ENCODE measurements at places on chromosomes 7 and 10. TPM values are rescaled to one million over a fixed set of nuclear protein-coding genes. Genes with fewer than 3 reads are reported as not detected.
A peak's percentile ranks its signal among the peaks of the same experiment; 100 is the strongest.

GRCh38 chr7:131943646-131944045 is 387.2 kb upstream of the PODXL start:
- DNase-seq = no peak

DNA sequence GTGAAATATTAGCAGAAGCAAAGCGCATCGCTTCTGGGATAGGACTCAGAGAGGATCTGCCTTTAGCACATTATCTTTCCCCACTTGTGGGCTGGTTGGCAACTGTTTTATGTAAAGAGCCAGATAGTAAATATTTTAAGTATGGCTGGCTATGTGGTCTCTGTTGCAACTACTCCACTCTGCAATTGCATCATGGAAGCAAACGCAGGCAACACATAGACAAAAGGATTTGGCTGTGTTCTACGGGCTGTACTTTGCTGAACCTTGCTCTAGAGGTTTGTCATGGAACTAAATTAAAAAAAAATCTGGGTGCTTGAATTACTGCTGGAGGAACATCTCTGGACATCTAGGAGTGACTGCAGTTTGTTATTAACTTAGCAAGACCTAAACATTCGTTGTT is 307.8 kb upstream of the TPK1 start:
- DNase-seq = no peak

GRCh38 chr10:133275684-133276092 is 980 bp downstream of the ADAM8 start:
- no peak for DNase-seq

GRCh38 chr10:11539191-11539868 is 72.1 kb downstream of the USP6NL start:
- DNase-seq = no peak

DNA sequence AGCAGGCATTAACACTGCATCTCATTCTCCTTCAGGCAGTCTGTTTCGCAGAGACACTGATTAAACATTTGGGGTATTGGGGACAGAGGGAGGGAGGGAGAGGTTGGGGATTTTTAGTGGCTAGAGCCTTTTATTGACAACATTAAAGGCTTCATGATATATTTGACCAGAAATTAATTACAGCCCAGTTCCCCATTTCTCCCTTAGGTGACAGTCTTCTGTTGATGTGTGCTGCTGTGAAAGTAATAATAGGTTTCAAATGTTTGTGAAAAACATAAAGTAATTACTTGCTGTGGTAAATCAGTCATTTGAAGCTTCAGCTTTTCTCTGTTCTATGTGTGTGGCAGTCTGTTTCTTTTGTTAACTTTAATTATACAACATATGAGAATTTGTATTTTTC is 105.3 kb upstream of the LRGUK start:
- DNase-seq = no peak

GRCh38 chr7:68224041-68224741 is 1227.6 kb downstream of the TYW1 start:
- DNase-seq = no peak

GRCh38 chr10:110947061-110947595 is 27.7 kb downstream of the SHOC2 start:
- no peak for DNase-seq

DNA sequence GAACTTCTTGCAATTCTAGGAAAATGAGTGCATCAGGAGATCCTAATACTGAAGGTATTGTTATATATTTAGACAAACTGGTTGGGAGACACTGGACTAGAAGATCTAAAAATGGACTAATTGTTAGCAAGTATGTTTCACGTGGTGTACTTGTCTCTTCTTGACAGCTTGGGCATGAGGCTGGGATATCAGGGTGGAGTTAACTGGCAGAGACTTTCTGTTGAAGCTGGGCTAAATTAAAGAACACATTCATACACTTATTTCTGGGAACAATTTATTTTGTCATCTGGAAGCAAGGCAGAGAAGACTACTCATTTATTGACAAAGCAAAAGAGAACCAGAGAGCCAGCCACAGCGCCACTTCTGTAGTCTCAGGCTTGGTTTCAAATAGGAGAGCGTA is 25.9 kb downstream of the TYW1 start:
- no peak for DNase-seq

DNA sequence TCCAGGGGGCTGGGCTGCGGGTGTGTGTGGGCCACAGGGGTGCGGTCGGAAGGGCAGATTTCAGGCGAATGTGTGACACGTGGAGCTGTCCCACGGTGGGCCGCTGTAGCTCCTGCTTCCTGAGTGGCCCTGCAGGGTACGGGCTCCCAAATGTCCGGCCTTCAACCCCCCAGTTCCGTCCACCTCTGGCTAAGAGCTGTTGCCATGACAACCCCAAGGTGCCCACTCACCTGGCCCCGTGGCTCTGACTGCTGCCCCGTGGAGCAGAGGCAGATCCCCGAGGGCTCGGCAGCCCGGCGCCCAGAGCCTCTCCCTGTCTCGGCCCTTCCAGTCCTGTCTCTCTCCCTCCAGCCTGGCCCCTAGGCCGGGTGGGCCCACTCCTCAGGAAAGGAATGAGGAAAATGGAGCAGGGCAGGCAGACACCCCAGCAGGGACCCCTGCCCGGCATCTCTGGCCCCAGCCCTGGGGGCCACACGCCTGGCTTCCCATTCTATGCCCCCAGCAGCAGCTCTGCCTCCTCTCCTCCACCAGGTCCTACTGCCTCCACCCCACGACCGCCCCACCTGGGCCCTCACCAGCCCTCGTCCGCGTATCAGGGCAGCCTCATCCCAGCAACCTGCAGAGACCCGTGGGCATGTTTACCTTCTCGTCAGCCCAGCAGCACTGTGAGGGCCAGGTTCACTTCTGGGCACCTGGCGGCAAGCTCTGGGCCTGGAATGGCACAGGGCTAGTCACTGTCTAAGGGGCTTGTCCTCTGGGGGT is 215.6 kb downstream of the ELFN1 start:
- DNase-seq = no peak

- no peak for DNase-seq
These were observed 174.5 kb upstream of the HDAC9 start for GRCh38 chr7:18320971-18321567.

- no peak for DNase-seq
These were observed 11.5 kb downstream of the GNAT3 start for GRCh38 chr7:80500325-80500724.

DNA sequence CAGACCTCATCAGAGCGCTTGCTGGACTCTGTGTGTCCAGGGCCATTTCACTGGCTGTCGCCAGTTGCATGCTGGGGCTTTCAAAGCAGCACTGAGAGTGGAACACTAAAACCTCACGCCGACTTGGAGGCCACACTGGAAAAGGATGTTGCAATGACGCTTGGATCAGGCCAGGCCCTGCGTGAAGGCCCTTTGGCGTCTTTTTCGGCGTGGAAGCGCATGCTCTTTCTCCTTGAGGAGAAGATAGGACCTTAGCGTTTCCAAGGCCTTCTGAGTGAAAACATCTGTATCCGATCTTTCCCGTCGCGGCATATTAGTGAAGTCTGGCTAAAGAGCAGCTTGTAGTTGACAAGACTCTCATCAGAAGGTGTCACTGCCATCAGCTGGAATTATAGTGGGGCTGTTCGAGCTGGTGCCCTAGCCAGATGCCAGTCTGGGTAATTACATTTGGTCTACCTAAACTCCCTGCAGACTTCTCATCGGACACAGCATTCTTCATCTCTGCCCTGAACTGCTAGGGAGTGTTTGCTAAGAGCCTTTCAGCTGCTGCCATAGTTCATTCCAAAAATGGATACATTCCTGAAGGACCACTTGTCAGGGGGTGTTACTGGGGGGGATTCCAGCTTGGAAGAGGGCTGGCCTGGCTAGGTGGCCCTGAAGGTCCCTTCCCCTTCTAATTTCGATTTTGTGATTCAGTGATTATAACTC is 167.7 kb upstream of the TCF7L2 start:
- peak; percentile 46 for DNase-seq

DNA sequence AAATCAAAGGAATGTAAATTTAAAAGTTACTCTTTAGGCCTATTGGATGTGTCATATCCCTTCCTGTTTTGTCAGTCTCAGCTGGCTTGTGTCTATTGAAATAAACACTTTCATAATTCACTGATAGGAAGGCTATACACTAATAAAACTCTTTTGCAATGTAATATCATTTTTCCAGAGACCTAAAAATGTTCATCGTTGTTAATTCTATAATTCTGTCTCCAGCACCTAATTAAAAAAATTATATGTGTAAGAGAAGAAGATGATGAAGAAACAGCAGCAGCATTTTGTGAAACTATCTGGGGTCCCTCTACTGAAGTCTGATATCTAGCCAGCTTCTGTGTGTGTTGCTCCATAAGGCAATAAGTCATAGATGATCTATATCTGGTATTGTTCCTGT is 602.7 kb downstream of the ETV1 start:
- DNase-seq = no peak

GRCh38 chr10:27822301-27822700 is 76.7 kb upstream of the MKX start:
- DNase-seq = no peak

GRCh38 chr7:7795203-7795602 is 76.8 kb upstream of the RPA3 start:
- DNase-seq = no peak

GRCh38 chr10:113454341-113455061 is 98.4 kb upstream of the HABP2 start:
- peak; percentile 58 for DNase-seq

- no peak for DNase-seq
These were observed 137.7 kb downstream of the RTKN2 start for GRCh38 chr10:62130948-62131347.

GRCh38 chr7:123367031-123367430 is 167.3 kb upstream of the SLC13A1 start:
- DNase-seq = no peak

DNA sequence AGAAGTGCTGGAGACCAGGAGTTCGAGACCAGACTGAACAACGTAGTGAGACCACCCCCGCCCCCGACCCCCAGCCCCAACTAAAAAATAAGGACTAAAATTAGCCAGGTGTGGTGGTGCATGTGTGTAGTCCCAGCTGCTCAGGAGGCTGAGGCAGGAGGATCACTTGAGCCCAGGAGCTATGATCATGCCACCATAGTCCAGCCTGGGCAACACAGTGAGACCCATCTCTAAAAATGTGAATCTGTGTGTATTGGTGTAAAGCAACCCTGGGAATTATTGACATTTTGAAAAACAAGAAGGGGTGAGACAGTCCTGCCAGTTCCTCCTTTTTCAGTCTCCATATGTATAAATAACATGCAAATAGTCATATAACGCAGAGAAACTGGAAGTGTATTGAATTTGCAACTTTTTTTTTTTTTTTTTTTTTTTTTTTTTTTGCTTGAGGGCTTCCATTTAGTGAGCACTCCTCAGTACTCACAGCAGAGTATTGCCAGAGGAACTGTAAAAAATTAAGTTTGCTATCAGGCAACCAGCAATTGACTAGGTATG is 3.4 kb upstream of the ITGB1 start:
- no peak for DNase-seq

DNA sequence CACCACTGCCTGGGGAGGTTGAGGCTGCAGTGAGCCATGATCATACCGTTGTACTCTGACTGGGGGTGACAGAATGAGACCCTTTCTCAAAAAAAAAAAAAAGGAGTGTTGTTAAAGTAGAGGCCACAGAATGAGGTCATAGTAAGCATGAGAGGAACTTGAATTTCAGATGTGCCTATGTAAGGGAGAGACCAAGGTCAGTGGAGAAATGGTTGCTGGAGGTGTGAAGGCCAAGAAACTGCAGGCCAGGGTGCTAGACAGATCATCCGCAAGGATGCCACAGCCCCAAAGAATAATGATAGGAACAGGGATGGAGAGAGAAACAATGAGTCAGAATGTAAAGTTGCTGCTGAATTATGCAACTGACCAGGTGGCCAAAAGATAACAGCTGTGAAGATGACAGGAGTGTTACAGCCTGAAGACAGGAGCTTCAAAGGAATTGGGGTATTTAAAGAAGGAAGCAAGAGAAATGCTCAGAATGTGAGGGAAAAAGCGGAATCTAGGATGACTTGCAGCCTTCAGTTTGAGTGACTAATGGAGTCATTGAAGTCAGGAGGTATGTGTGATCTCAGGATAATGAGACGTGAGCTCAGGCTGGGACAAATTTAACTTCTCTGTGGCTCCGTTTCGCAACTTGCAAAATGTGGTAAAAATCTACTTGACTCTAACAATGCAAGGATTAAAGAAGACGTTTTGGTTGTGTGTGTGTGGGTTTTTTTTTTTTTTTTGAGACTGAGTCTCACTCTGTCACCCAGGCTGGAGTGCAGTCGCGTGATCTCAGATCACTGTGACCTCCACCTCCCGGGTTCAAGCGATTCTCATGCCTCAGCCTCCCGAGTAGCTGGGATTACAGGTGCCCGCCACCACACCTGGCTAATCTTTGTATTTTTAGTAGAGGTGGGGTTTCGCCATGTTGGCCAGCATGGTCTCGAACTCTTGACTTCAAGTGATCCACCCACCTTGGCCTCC is 22.2 kb downstream of the TYW1B start:
- DNase-seq = no peak

DNA sequence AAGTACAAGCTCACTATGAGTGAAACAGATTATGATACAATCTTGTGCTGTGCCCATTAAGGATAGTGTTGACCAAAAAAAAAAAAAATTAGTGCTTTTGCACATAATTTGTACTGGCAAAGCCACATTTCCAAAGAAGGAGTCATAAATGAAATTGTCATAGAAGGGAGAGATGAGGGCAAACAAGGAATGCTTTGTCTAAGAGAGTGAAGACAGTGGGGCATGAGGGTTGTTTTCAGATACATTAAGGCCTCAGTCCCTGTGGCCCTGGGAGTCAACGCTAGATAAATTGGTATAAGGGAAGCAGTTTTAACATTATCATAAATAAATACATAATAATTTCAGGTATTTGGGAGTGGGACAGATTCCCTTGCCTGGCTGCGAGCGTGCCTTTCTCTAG is 267.5 kb upstream of the PRKCQ start:
- DNase-seq = no peak

DNA sequence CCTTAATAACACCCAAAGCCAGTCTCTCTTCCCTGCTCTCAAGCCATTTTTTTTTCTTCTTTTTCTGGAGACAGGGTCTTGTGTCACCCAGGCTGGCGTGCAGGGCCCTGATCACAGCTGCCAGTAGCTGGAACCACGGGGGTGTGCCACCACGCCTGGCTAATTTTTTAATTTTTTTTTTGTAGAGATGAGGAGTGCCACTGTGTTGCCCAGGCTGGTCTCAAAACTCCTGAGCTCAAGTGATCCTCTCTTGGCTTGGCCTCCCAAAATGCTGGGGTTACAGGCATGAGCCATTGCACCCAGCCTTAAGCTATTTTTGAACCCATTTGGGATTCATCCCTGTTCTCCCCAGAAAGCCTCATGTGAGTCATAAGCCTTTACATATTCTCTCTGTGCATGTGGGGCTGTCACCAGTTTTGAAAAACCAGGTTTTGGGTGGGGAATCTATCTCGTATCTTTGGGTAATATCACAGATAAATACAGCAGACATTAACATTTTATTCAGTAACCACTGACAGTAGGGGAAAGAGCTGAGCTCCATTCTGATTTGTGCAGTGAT is 15.5 kb downstream of the ZNF487 start:
- no peak for DNase-seq

- no peak for DNase-seq
These were observed 188.7 kb downstream of the EMX2 start for GRCh38 chr10:117731121-117731791.

The DRGX gene
- not detected for total RNA-seq

The SFRP5 gene
- 0.81 TPM for total RNA-seq

The GDF10 gene
- total RNA-seq = 1.5 TPM

The SVOPL gene
- 2.1 TPM for total RNA-seq

The CREB5 gene
- total RNA-seq = 10.6 TPM

The KCNMA1 gene
- total RNA-seq = 87.9 TPM

The UPP1 gene
- 58.2 TPM for total RNA-seq

The BCAP29 gene
- total RNA-seq = 66.2 TPM

The FXYD4 gene
- 13.8 TPM for total RNA-seq

The WNT8B gene
- total RNA-seq = 0.99 TPM

The ASIC3 gene
- total RNA-seq = 0.34 TPM

The EPDR1 gene
- 20.1 TPM for total RNA-seq

The TMEM225B gene
- total RNA-seq = 2.9 TPM

The TDRD1 gene
- 0.23 TPM for total RNA-seq

The EPHA1 gene
- total RNA-seq = 24.9 TPM
